ENCODE measurements at places on chromosomes 2 and 18. TPM values are rescaled to one million over a fixed set of nuclear protein-coding genes. Genes with fewer than 3 reads are reported as not detected.

Gene ABCB11
- polyA plus RNA-seq, result not detected

Gene PAX8
- 0.08 TPM for polyA plus RNA-seq

Gene STAT1
- 22.1 TPM for polyA plus RNA-seq

Gene SCYGR3
- polyA plus RNA-seq, result not detected

Gene SERPINB4
- not detected for polyA plus RNA-seq

Gene LCT
- polyA plus RNA-seq, result not detected

Gene CRACDL
- not detected for polyA plus RNA-seq

Gene LAMA1
- polyA plus RNA-seq, result 0.11 TPM

Gene CTDSP1
- polyA plus RNA-seq, result 78.5 TPM
